CD4-positive, alpha-beta T cell treated with Interleukin-10 for 1 hour (primary cell): ENCODE measurements at places on chromosomes 1 and 21.

DNA sequence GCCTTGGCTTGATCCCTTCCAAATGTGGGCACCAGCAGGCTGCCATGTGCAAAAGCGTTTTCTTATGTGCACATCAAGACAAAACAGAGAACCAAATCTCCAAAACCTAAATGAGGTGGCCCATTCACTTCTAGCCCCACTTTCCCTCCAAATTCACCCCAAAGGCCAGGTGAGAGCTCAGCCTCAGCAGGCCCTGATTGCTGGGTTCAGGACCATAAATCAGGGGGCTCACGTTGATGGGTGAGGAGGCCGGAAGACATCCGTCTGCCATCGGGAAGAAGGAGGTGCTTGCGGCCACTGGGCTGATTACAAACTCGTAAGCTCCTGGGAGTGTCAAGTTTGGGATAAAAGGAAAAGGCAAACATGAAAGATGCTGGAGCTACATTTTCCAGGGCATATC lies 86.7 kb upstream of the CLDN14 start:
- DNase-seq = no peak

GRCh38 chr1:187121661-187122060 lies 292.9 kb downstream of the PLA2G4A start:
- no peak for DNase-seq

DNA sequence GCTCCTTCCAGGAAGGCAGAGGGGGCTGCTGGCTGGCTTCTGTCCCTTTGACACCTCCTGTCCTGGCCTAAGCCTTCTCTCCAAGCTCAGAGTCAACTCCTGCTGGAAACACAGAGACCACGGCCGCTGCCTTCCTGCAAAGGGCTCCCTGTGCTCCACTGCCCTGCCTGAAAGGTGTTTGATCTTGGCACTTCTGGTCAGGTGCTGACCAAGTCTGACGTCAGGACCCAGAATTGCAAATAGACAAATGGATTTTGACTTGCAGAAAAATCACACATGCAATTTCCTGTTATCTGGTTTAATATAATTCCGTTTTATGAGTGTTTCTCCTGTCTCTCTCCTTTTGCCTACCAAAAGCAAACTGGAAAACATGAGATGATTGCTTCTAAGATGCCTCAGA lies 86.5 kb upstream of the HMGB4 start:
- DNase-seq = no peak

DNA sequence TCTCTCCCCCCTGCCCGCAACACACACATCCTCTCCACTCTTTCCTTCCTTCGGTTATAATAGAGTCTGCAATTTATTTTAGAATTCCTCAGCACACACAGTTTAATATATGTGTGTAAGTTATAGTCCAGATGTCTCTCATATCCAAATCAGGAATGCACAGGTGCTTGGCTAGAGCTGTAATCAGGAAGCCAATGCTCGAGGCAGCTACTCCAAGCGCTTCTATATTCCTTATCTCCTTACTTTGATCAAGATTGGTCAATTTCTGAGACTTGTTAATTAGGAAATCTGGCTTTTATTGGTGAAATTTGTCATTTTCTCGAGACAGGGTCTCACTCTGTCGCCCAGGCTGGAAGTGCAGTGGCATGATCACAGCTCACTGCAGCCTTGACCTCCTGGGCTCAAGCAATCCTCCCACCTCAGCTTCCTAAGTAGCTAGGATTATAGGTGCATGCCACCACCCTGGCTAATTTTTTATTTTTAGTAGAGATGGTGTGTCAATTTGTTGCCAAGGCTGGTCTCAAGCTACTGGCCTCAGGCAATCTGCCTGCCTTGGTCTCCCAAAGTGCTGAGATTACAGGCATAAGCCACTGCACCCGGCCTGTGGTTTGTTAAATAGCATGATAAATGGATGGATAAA lies 27.7 kb downstream of the RPL5 start:
- DNase-seq = no peak
